Choroid plexus epithelial cell (primary cell): ENCODE measurements at places on chromosomes 2 and 18.

- DNase-seq = peak; percentile 71
These were observed 105.0 kb upstream of the ALK start for GRCh38 chr2:30026091-30027055.

GRCh38 chr18:62741584-62741983 lies 26.2 kb downstream of the PHLPP1 start:
- no peak for DNase-seq

GRCh38 chr2:31660165-31660564 lies 79.4 kb upstream of the SRD5A2 start:
- DNase-seq = no peak

GRCh38 chr2:102063941-102064678 lies 72.3 kb downstream of the IL1R2 start:
- DNase-seq = peak; percentile 99

GRCh38 chr2:38290332-38290731 lies 86.7 kb downstream of the ATL2 start:
- no peak for DNase-seq
